ENCODE measurements at places on chromosomes 7 and 10. TPM values are rescaled to one million over a fixed set of nuclear protein-coding genes. Genes with fewer than 3 reads are reported as not detected.
A peak's percentile ranks its signal among the peaks of the same experiment; 100 is the strongest.

The CNNM1 gene
- 1.4 TPM for total RNA-seq

- no peak for DNase-seq
These were observed 170.1 kb downstream of the GATA3 start for GRCh38 chr10:8224591-8224990.

DNA sequence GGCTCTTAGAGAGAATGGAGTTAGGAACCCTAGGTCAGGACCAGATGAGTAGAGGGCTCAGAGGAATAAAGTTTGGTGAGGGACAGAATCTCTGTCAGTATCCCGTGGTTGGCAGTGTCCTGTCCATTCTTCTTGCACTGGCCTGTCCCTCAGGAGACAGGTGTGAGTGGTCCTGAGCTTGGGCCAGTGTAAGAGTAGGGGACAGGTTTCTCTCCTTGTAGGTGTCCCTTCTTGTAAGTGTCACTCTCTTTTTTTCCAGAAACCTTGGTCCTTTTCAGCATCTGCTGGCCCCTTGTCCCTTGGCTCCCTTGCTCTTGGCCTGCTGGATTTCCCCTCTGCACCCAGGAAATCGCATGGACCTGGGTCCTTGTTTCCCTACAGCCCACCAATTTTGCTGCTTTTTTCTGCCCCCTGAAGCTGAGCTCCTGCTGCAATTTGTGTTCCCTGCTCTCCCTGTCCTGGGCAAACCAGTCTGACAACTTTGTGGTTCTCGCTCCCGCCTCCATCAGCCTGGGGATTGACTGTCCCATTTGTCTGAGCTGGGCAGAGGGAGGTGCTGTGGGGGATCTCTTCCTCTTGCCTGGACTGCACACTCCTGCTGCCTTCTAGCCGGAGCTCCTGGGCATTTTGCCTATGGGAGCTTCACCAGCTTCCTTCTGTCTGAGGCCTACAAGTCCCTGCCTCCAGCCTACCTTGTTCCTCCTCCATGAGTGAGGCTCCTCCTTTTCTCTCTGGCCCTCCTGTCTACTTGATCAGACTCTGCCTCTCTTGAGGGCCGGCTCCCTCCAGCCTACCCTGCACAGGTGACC lies 6.5 kb downstream of the TSPAN14 start:
- peak; percentile 91 for DNase-seq

The IFIT2 gene
- 11.8 TPM for total RNA-seq

- peak; percentile 40 for DNase-seq
These were observed 19.1 kb downstream of the SLC16A12 start for GRCh38 chr10:89516149-89516832.

- no peak for DNase-seq
These were observed 49.0 kb upstream of the VIPR2 start for GRCh38 chr7:159193543-159194090.

DNA sequence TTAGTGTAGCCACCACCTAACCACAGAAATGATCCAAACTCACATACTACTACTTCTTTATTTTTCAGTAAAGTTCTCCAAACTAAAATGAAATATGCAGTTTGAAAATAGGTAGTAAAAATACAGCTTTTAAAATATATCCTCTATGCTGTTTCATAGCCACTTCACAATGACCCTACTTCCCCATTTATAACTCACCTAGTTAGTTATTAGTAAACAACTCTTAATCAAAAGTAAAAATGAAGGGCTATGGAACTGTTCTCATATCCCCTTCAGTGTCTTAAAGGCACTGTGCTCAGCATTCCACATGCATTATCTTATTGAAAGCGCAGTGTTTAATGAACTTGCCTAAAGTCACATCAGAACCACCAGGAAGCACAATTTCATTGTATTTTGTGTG lies 43.5 kb downstream of the KMT2C start:
- no peak for DNase-seq

DNA sequence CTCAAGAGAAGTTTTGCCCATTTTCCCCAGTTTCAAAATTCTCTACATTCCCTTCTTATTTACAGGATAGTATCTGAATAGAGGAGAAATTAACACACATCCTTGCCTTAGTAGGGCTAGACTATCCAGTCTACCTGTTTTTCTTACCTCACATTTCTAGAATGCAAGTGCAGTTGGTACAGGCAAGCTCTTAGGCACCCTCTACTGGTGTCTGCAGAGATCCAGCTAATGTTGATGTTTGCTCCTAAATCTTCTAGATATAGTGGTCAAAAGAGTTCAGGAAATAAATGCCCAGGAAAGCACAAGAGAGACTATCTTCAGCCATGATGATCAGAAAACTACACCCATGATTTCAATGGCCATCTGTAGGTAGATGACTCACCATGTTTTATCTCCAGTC lies 205.3 kb downstream of the HTR7 start:
- DNase-seq = no peak

- DNase-seq = no peak
These were observed 48.9 kb downstream of the SNX10 start for GRCh38 chr7:26340476-26341018.

DNA sequence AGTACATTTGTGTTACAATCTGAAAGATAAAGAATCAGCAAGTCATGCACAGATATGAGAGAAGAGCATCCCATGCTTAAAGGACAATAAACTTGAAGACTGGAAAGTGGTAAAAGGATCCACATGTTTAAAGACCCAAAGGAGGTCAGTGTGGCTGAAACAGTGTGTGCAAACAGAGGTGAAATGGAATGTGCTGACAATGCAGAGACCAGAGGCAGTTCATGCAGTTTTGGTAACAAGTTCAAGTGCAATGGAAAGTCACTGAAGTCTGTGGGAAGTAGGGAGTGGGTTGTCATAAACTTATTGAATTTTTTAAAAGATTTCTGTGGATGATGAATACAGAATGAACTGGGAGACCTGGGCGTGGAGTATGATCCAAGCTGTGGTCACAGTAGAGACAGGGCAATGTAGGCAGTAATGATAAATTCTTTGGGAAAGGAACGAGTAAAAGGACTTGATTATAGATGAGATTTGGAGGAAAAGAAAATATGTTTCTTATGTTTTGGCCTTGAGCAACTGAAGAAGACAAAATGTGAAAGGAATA lies 408.0 kb downstream of the HGF start:
- no peak for DNase-seq

DNA sequence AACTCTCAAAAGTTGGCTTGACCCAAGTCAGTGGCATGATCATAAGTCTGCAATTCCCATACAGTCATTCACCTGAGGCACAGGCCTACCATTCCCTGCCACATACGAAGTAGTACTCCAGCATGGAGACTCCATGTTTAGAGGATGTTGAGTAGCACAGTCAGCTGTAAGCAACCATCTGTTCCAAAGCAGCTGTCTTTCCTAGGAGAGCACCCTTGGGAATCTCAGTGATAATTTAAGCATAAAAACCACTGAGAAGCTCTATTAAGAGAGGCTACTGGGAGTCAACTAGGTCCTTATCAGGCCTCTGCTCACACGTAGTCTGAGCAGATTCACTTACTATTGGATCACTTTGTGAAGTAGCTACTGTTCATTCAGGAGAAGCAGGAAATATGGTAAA lies 61.6 kb upstream of the UNC5B start:
- DNase-seq = no peak

DNA sequence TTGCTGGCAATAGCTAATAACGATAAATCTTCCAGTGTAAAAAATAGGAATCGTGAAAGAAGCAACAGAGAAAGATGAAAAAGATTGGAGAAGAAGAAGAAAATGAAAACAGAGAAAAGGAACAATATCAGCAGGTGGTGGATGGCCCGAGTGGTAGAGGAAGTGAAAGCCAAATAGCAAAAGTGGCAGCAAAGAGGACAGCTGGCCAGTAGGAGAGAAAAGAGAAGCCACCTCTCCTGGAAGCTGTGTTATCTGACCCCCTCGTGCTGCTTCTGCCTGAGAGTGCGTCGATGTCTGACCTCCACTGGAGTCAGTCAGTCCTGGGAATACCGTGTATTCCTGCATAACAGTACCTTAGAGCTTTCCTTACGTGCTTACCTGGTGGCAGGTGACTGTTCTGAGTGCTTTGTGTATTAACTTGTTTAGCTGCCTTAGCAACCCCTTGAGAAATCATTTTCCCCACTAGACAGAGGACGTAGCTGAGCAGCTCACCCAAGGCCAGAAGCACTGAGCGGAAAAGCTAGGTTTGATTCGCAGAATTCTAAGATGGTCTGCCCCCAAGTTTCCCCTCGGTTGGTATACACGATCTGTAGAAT lies 88.3 kb downstream of the CHN2 start:
- no peak for DNase-seq

The DNAJB12 gene
- total RNA-seq = 42.5 TPM

- DNase-seq = no peak
These were observed 67.6 kb downstream of the CDK6 start for GRCh38 chr7:92768501-92769393.

- no peak for DNase-seq
These were observed 201.1 kb downstream of the LRRN3 start for GRCh38 chr7:111292026-111292470.

The NEUROD6 gene
- not detected for total RNA-seq

DNA sequence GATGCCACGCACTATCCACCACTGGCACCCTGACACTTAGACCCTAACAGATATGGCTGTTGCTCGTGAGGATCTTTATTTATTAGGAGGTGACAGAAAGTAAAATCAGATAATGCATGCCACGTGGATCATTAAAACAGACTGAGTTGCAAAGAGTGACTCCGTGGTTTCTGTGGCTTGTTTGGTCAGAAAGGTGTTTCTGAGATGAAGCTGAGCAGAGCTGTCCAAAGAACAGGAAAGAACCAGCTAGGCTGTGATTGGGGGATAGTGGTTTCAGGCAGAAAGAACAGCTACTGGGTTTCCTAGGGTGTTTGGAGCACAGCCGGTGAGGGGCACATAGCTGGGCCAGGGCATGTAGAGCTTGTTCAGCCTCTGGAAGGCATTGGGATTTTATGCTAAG lies 34.4 kb downstream of the CSGALNACT2 start:
- no peak for DNase-seq

GRCh38 chr7:80749270-80749669 lies 110.8 kb downstream of the CD36 start:
- DNase-seq = no peak

- DNase-seq = peak; percentile 86
These were observed 44.9 kb downstream of the AKR1B15 start for GRCh38 chr7:134593530-134594392.

- DNase-seq = no peak
These were observed 79.4 kb downstream of the VPS41 start for GRCh38 chr7:38829488-38830165.

GRCh38 chr10:7519351-7519750 lies 108.5 kb upstream of the SFMBT2 start:
- DNase-seq = no peak

The EVX1 gene
- not detected for total RNA-seq

The LRRC4 gene
- 3.8 TPM for total RNA-seq

DNA sequence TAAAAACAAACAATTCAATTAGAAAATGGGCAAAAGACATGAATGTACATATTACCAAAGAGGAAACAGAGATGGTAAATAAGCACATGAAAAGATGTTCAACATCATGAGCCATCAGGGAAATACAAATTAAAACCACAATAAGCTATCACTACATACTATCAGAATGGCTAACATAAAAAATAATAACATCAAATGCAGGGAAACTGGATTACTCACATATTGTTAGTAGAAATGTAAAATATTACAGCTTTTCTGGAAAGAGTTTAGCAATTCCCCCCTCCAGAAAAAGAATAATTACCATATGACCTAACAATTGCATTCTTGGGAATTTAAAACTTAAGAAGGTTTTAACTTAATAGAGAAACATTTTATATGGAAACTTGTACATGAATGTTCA lies 232.9 kb upstream of the MTPN start:
- DNase-seq = no peak

The HUS1 gene
- total RNA-seq = 27.4 TPM

The AGAP3 gene
- 98.4 TPM for total RNA-seq

GRCh38 chr10:43111101-43111500 lies 27.1 kb upstream of the CSGALNACT2 start:
- DNase-seq = no peak

DNA sequence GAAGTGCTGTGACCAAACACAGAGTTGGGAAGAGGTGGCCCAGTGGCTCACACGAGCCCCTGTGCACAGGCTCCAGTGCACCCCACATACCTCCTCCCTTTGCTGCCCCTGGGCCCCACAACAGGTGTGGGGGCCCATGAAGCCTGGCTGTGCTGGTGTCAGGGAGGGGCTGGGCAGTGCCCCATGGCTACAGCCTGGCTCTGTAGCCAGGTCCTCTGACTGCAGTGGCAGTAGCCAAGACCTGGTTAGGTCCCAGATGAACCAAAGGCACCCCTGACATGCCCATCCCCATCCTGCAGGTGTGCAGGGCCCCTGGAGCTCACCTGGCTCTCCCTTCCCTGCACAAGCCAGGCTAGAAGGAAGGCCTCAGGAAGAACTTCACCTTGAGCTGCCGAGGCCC lies 176.3 kb downstream of the GRID1 start:
- no peak for DNase-seq

The CALHM1 gene
- total RNA-seq = not detected

GRCh38 chr7:140478246-140479061 lies 851 bp downstream of the MKRN1 start:
- peak; percentile 11 for DNase-seq

GRCh38 chr7:1513657-1514095 lies 9.5 kb upstream of the INTS1 start:
- no peak for DNase-seq

DNA sequence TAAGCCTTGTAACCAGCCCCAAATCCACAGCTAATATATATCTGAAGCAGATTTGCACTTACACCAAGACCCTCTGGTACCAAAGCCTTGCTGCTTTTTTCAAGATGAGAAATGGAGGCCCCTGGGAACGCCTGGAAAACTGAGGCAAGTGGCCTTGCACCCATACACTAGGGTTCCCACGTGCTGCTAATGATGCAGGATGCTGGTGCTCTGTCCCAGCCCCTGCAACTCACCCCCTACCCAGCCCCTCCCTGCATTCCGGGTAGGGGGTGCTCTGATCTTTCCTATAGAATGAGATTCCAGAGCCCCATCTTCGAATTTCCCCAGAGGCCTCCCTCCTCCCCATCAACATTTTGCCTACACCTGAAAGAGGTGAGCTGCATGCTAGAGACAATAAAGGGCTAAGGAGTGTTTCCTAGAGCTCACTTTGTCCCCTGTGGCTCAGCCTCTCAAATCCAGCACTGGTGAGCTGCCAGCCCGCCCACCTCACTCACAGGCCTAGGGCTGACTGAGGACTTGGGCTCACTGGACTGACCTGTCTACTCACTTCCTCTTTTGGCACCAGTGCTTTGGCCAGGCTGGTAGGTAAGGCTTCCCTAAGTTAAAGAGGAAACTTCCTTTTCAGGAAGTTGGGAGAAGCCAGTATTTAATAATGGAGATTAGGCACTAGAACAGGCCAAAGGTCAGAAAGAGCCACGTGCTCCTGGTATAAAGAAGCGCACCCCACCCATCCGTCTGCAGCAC lies 9.8 kb downstream of the RBP4 start:
- DNase-seq = peak; percentile 30

- no peak for DNase-seq
These were observed 183.1 kb downstream of the NRP1 start for GRCh38 chr10:33151344-33151864.

DNA sequence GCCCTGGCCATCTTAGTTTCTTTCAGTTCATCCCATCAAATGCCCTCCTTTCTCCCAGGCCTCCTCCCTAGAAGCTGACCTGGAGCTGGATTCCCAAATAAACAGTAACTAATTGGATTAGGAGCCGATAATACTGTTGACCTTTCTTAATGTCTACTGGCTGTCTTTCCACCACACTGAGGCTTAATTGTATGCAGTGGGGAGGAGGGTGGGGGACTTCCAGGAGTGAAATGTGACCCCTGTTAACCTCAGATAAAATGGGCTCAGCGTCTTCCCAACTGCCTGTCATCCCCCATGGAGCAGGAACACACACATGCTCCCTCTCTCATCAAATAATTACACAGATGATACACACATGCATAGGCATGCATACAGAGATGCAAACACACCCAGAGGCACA lies 53.7 kb upstream of the LBX1 start:
- no peak for DNase-seq

GRCh38 chr7:40418983-40419382 lies 284.2 kb downstream of the SUGCT start:
- no peak for DNase-seq

The MACROH2A2 gene
- total RNA-seq = 21.1 TPM

All from mucosa of gallbladder (tissue), 1 donor.